ENCODE measurements at places on chromosomes 2 and 18.
A peak's percentile ranks its signal among the peaks of the same experiment; 100 is the strongest.

GRCh38 chr2:51006641-51007040 is 25.3 kb downstream of the NRXN1 start:
- DNase-seq, result no peak

DNA sequence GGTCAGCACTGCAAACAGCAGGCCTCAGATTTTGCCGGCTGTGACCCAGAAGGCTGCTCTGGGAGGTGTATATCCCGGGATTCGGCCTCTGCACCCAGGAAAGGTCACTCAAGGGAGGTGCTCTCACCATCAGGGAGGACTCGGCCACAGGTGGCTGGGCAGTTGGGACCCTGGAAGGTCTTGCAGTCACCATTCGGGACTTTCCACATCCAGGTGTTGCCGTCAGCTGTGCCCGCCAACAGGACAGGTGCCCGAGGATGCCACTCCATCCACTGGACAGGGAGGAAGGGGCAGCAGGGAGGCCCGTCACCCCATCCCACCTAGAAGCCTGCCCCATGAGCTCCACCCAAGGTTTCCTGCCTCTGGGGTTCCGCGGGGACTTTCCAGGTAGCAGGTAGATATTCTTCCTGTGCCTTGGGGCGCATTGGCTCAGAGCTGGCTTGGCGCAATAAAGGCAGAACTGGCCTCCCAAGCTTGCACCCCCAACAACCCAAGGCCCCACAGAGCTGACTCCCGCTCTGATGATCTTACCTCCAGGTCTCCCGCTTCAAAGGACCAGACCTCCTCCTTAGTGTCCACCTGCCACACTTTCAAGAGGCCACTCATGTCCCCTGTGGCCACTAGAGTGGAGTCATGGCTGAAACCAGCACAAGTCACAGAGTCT is 3.5 kb downstream of the AAMP start:
- no peak for DNase-seq

DNA sequence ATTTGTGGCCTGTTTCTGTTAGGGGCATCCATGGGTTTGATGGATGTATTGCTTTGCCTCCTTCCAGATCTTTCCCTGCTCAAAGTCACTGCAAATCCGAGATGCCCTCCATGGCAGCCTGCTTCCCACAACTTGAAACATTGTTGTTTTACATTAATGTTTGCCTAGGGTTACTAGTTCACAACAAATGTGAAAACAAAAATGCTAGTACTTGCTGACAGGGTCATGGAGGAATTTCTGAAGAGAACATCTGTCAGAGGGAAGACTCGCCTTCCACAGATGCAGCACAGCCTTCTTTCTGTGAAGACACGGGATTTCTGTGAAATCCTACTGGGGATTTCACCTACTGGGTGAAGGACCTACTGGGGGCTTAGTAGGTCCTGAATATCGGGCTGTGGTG is 260.0 kb upstream of the FN1 start:
- DNase-seq, result no peak

DNA sequence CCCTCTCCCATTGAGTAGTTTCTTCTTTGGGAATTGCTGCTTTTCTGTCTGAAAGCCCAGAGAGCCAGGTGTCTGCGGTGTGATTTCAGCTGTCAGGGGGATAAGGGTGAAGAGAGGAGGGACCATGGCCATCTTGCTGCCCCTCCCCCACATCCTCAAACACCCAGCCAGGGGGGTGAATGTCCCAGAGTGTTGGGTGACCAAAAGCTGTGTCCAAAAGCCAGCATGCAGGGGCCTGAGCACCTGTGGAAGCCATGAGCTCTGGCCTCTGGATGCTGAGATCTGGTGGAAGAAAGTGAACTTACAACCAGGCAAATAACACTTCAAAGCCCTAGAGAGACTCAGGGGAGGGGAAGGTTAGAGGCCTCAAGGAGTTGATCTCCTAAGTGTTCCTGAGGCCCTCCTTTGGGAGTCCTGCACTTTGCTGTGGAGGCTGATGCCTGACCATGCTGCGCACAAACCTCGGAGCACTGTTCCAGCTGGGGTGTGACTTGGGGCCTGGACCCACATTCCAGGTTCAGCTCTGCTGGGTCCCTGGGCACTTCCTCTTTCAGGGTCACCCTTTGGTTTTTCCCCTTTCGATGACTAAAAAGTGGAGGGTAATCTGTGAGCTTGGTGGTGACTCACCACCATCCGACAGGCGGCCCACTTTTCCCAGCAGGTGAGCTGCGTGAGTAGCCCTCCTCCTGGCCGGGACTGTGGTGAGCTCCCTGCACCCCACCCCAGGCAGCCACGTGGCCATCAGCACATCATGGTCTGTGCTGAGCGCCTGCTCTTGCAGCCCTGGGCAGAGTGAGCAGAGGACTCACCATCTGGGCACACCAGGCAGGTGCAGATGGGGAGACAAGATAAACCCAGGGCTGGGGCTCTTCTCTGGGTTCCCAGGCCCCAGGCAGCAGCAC is 66.8 kb upstream of the FOSL2 start:
- DNase-seq, result no peak

DNA sequence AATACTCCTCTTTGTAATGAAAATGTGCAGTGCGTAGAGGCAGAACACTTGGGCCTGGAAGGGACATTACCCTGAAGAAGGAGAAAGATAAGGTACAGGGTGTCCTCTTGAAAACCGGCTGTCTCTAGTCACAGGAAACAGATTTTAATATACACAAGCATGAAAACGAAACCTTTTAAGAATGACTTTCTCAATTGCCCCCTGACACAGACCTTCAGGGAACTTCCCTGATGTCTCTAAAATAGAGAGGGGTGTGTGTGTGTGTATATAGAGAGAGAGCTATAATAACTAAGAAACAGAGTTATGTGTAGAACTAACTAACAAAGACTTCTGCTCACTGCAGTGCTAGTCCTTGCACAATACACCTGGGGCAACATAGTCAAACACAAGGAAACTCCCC is 780.0 kb downstream of the CNTNAP5 start:
- DNase-seq, result no peak

- no peak for DNase-seq
Measured at GRCh38 chr18:6001867-6002266, 106.5 kb upstream of the TMEM200C start.

DNA sequence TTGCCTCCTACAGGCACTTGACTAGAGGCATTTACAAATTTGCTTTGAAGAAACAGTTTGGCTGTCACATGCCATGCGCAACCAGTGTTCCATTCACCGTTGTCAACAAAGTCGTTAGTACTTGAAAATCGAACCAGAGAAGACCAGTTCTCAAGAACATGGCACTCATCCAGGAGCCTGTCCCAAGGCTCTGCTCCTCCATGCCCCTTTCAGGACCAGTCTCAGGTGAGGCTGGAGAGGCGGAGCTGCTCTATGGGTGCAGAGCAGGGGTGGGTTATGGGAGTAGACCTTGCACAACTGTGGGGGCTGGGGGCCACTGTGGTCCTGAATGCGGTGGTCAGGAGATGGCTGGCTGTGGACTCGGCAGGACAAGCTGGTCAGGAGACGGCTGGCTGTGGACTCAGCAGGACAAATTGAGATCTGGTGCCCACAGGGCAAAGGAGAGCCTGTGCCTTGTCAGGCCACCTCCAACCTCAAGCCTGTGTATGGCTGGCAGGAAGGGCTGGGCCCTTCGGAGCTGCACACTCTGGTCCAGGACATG is 12.3 kb upstream of the ATP9B start:
- no peak for DNase-seq

GRCh38 chr18:48732767-48733424 is 194.1 kb downstream of the CTIF start:
- DNase-seq, result no peak

DNA sequence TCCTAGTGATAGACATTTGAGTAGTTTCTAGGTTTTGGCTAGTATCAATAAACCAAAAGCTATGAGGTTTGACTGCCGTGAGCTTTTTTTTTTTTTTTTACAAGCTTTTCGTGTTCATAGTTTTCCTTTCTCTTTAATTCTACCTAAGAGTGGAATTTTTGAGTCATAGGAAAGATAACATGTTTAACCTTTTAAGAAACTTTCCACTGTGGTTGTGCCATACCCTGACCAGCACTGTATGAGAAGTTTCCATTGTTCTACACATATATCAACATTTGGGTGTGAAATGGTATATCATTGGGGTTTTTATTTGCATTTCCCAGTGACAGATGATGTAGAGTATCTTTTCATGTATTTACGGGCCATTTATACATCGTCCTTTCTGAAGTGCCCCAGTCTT is 31.7 kb downstream of the UBE2F start:
- no peak for DNase-seq

DNA sequence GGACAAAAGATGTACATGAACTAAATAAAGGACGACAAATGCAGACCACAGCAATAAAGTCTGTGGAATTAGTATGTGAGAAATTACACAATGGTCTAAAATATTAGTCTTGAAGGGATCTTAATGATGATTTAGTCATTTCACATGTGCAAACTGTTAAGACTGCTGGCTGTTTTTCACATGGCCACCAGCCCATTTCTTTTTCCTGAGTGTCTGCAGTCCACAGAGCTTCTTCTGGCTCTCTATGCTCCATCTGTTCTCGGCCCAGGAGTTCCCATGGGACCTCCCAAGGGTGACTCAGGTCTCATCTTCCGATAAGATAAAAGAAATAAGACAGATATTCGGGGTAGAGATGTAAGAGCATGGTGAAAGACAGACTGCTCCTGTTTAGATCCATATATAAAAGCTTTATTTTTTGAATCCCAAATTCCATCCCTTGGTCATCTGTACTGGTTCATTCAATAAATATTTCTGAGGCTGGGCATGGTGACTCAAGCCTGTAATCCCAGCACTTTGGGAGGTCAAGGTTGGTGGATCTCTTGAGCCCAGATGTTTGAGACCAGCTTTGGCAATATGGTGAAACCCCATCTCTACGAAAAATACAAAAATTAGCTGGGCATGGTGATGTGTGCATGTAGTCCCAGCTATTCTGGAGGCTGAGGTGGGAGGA is 20.1 kb downstream of the IL1RL1 start:
- no peak for DNase-seq

GRCh38 chr18:63980027-63980426 is 10.1 kb downstream of the SERPINB8 start:
- no peak for DNase-seq

GRCh38 chr2:224523626-224524577 is 61.3 kb downstream of the CUL3 start:
- no peak for DNase-seq

DNA sequence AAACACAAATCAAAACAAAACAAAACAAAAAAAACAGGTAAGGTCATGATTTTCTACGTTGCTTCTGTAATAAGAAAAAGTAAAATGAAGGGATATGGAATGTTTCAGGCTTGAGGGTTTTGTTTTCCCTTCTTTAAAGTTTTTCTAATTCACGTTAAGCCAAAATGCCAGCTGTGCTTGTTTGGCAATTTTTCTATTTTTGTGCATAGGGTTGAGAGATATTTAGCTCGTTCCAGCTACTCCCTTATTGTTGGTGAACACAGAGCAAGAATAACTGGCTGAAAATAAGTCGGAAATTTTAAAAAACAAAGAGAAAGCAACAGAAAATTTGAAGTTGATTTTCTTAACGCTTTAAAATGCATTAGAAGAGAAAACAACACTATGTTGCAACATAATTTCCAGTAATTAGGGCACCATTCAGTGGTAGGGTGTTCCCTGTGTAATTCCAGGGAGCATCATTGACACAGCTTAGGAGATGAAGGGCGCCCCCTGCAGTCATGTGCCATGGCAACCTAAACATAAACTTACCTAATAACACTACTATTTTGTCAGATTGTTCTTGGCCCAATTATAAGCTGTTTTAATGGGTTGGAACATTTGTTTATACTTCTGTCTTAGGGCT is 99.5 kb downstream of the DTNA start:
- DNase-seq, result no peak

GRCh38 chr2:204692790-204693189 is 147.5 kb downstream of the PARD3B start:
- no peak for DNase-seq

DNA sequence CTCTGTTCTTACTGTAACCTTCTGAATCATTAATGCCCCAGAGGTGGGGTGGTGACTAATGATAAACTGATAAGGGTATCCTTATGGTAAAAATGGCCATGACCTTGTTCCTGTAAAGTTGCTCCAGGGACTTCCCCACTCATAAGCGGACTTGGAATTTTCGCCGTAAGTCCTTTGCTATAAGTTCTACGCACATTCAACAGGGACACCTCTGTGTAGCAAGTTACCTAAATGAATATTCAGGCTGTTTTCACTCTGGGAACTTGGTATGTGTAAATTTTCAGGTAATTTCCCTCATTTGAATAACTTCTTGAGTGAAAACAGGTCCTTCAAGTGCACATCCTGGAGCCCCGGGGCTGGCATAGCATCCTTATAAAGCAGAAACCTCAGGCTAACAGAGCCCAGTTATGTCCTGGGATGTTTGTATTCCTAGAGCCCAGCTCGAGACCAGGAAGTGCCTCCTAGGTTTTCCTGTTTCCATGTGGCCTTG is 9.4 kb upstream of the AGFG1 start:
- DNase-seq, result no peak

DNA sequence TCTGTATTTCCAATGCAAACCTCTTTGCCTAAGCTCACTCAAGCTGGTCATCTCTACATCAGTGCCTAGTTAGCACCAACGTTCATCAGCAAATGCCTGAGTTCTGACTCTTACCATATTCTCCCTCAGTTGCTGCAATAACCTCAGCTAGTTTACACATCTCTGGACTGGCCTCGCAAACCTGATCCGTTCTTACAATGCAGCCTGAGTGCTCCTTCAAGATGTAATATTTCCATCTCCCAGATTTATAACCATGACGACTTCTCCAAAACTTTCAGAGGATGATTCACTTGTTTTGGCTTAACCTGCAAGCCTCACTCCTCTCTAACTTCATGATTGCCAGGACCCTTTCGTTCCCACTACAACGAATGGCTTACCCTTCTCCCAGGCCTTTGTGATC is 69.7 kb downstream of the DIPK1C start:
- peak; percentile 34 for DNase-seq

- DNase-seq, result no peak
Measured at GRCh38 chr2:238382381-238382781, 44.3 kb upstream of the ASB1 start.

DNA sequence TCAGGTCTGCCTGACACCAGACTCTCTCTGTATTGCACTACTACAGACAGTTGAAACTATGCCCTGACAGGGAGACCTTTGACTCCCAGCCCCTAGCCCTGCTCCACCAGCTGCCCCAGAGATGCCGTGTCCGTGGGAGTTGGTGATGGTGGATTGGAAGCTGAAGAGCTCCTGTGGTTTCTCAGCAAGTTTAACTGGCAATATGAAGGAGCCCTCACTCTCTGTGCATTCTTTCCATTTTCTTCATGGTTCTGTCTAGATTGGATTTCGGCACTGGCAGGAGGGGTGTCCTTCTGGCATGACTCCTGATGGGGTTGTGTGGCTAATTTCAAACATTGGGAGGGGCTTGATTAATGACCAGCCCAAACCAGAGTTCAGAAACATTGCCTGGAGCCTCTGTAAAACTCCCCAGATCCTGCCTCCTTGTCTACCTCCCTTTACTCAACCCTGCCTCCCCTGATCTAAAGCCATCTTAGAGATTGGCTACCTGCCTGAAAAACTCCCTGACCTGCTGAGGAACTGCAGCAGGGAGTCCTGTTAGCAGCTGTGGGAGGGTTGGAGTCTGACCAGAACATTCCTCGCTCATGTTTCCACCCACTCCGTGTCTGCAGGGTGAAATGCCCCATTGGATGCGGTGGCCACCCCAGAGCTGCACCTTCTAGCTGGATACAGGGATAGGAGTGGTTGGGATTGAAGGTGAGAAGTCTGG is 206.9 kb upstream of the SPRED2 start:
- peak; percentile 48 for DNase-seq

- DNase-seq, result no peak
Measured at GRCh38 chr2:147420517-147420916, 424.3 kb upstream of the ACVR2A start.

All from femur (tissue), 1 donor.